ENCODE measurements at places on chromosomes 5 and 9. TPM values are rescaled to one million over a fixed set of nuclear protein-coding genes. Genes with fewer than 3 reads are reported as not detected.

DNA sequence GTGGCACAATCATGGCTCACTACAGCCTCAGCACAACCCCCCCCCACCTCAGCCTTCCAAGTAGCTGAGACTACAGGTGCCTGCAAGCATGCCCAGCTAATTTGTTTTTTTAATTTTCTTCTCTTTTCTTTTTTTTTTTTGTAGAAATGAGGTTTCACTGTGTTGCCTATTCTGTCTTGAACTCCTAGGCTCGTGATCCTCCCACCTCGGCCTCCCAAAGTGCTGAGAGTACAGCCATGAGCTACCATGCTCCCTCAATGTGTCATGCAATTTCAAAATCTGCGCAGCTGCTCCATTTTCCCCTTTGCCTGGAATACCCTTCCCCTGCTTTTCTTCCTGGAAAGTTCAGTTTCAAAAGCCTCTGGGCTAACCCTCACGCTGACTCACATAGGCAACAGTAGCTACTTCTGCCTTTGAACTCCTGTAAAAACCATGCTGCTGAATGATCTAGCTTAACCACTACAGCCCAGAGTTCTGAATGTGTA lies 71.0 kb upstream of the IL7R start:
- no peak for DNase-seq

DNA sequence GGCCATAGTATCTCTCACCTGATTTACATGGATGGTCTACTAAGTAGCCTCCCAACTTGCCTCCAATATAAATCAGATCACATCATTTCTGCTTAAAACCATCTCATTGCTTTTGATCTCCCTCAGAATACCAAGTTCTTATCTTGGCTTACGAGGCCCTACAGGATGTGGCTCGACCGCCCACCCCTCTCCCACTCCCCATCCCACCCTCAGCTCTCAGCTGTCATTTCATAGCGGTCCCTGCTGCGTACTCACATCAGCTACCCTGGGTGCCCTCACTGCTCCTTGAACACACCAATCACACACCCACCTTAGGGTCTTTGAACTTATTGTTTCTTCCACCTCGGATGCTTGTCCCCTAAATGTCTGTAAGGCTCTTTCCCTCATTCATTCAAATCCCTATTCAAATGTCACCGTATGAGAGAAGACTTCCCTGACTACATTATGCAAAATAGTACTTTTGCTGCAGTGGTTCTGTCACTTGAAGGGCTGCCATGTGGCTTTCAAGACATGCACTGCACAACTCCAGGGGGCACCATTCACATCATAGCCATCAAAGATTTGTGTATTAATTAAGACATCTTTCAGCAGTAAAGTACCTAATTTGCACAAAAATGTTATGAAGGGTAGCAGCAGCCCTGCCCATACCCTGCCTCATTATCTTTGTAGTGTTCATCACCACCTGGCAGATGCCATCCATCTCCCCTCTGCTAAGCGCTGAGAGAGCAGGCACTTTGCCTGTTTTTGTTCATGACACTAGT lies 171.1 kb downstream of the ENC1 start:
- DNase-seq = no peak

GRCh38 chr5:132479111-132479951 lies 11.2 kb downstream of the IRF1 start:
- no peak for DNase-seq

DNA sequence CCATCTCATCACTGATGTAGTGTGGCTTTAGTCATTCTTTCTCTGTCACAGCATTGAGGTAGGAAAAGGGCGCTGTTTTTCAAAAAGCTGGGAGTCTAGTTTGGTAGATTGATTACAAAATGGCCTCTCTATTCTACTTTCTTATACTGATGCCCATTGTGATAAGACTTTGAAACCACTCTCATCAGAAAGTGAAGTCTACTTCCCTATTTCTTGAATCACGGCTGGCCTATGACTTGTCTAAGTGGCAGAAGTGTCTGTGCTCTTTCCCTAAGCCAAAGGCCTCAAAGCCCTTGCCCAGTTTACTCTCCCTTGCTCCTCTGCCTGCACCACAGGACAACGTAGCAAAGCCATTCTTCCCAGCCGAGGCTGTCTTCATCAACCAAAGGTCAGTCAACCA lies 83.0 kb upstream of the IL33 start:
- no peak for DNase-seq

The FOXD4L5 gene
- under 0.01 TPM for total RNA-seq

The ATOSB gene
- total RNA-seq = 13.3 TPM

- no peak for DNase-seq
Measured at GRCh38 chr9:135772702-135773493, 70.9 kb downstream of the KCNT1 start.

The FBN2 gene
- total RNA-seq = 67.5 TPM

DNA sequence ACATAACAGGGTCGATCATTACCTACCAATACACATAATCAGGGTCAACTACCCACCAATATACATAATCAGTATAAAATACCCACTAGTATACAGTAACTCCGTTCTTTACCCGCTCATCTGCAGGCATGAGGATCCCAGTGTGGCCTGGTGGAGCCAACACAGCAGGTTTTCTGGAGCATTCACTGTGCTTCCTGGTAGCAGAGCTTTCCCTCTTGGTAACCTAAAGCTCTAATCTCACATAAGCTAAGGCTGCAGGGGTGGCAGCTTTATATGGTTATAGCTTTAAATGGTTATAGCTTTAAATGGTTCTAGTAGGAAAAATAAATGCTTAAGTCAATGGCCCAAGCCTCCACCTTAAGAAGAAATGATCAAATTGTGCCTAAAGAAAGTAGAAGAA lies 11.9 kb downstream of the LCN1 start:
- DNase-seq = no peak
